ENCODE measurements at places on chromosomes 7 and 10.
A peak's percentile ranks its signal among the peaks of the same experiment; 100 is the strongest.

GRCh38 chr10:77072836-77073662 lies 564.6 kb downstream of the KCNMA1 start:
- DNase-seq: no peak

DNA sequence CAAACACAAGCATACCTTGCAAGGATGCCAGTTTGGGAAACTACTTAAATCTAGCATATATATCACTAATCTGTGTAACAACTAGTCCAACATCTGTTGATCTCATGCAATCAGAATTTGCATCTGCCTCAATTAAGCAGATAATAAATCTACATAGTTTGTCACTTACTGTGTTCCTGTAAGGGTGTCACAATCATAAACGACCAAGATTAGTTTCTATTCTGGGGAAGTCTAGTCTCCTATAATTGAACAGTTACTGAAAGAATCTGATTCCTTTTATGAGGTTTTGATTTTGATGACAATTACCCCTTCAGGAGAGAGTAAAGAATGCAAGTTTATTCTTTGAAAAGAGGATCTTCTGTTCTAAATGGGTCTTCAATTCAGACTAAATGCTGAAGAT lies 85.5 kb upstream of the LRRN3 start:
- DNase-seq: no peak

- no peak for DNase-seq
Measured at GRCh38 chr7:121442845-121443244, 46.7 kb upstream of the FAM3C start.

DNA sequence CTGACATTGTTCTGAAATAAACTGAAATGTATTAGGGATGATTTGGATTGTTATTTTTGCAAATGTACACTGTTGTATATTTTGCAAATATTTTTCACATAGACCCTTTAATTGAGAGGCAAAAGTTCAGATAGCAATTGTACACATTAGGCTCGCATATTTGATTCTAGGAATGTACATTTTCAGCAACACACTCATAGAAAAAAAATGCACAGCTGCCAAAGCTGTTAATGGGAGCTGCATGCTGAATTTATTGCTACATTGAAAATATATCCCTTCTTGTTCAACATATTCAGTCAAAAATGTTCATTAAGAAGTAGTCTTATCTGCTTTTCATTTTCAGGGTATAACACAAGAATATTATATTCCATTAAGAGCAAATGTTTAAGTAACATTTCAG lies 512.9 kb downstream of the ATRNL1 start:
- no peak for DNase-seq

GRCh38 chr10:58023341-58024073 lies 244.2 kb downstream of the IPMK start:
- peak; percentile 10 for DNase-seq

GRCh38 chr10:32318476-32318896 lies 28.5 kb downstream of the EPC1 start:
- no peak for DNase-seq

- DNase-seq: no peak
Measured at GRCh38 chr10:24168258-24169170, 40.4 kb upstream of the KIAA1217 start.

- DNase-seq: no peak
Measured at GRCh38 chr7:44811093-44811492, 14.6 kb downstream of the PPIA start.
